ENCODE measurements at places on chromosomes 3 and 15. TPM values are rescaled to one million over a fixed set of nuclear protein-coding genes. Genes with fewer than 3 reads are reported as not detected.

- no peak for DNase-seq
Measured at GRCh38 chr3:15513116-15513515, 8.4 kb downstream of the COLQ start.

DNA sequence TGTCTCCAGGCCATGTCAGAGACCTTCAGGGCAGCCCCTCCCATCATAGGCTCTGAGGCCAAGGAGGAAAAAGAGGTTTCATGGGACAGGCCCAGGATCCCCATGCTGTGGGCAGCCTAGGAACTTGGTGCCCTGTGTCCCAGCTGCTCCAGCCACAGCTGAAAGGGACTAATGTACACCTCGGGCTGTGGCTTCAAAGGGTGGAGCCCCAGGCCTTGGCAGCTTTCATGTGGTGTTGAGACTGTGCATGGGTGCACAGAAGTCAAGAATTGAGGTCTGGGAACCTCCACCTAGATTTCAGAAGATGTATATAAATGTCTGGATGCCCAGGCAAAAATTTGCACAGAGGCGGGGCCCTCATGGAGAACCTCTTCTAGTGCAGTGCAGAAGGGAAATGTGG lies 6.6 kb upstream of the SSR3 start:
- no peak for DNase-seq

- DNase-seq, result no peak
Measured at GRCh38 chr3:15261274-15261673, 55.2 kb downstream of the CAPN7 start.

DNA sequence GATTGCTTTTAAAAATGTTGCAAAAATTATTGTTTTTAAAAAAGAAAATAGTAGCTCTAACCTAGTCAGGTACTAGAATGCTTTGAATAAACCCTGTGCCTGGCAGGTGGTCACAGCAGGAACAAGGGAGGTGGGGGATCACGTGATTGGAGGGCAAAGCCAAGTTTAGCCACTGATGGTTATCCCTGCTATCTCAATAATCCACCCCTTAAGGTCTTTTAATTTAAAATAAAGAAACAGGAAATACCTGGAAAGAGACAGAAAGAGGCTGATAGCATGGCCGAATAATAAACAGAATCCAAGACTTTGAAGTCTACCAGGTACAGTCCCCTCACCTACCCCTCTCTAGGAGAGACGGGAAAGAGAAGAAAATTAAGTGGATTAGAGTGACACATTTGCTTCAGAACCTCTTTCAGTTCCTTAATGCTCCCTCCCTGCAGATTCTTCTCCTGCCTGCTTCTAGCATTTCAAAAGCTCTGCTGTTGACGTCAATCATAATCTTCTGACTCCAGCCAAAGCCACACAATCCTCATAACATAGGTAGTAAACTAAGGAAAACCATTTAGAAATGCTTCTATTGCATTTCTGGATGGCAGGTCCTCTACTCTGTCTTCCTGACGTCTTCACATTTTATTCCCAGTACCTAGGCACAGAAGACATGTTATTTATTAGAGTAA lies 303.4 kb upstream of the MME start:
- DNase-seq, result no peak

- DNase-seq, result no peak
Measured at GRCh38 chr3:124329723-124330122, 337.8 kb upstream of the ROPN1 start.

DNA sequence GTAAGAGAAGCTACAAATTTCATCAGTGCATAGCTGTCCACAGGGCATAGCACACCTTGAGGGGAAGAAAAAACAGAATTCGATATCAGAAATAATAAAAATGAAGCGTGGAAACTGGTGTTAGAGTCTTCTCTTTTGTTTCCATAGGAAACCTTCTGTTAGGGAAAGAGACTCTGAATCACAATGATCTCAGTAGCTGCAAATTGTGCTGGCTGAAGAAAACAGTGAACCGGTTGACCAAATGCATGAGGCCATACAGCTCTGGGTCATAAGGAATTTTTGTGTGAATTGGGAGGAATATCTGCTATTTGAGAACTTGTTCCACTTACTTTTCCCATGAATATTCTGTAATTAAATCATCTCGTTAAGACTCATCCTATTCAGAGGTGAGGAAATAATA lies 580.2 kb upstream of the NECTIN3 start:
- DNase-seq, result no peak

- no peak for DNase-seq
Measured at GRCh38 chr15:66986951-66987350, 78.5 kb upstream of the SMAD3 start.

DNA sequence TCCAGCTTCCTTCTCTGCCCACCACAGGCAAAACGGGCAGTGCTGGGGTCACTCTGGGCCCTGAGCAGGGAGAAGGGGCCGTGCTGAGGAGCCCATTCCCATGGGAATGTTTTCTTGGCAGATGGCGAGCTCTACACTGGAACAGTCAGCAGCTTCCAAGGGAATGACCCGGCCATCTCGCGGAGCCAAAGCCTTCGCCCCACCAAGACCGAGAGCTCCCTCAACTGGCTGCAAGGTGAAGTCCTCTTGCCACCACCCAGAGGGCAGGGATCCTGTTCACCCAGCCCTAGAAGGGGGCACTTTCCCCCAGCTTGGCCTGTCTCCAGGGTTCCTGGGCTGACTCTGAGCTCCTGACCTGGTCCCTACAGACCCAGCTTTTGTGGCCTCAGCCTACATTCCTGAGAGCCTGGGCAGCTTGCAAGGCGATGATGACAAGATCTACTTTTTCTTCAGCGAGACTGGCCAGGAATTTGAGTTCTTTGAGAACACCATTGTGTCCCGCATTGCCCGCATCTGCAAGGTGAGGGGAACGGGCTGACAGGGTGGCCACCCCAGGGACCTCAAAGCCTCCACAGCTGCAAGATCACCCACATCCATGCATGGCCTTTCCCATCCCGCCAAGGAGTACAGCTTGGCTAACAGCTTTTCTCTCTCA lies 12.4 kb downstream of the CIB1 start:
- no peak for DNase-seq

DNA sequence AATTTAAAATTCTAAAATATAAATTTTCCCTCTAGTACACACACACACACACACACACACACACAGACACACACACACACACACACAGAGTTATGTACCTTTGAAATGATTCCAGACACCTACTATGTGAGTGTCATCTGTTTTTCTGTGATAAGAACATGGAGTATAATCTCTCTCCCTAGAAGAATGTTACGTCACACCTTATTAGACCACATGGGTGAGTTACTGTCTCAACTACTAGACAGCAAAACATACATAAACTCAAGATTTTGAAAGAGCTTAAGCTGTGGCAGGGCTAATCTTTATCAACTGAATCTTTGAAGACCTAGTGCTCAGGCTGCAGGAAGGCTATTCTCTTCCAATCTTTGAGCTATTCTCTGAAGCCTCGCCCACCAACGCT lies 385.9 kb upstream of the BCHE start:
- DNase-seq, result no peak

GRCh38 chr3:178718995-178719635 lies 182.9 kb downstream of the KCNMB2 start:
- DNase-seq, result peak; percentile 37

GRCh38 chr15:43105077-43105736 lies 631 bp downstream of the UBR1 start:
- DNase-seq, result no peak

- DNase-seq, result no peak
Measured at GRCh38 chr15:95687061-95687460, 643.4 kb upstream of the NR2F2 start.

Gene CSTA
- 0.72 TPM for polyA plus RNA-seq

Gene WHAMM
- 11.6 TPM for polyA plus RNA-seq

Gene SAMMSON
- not detected for polyA plus RNA-seq

Gene PIGZ
- 2.0 TPM for polyA plus RNA-seq

Gene CDCP1
- polyA plus RNA-seq, result 2.0 TPM

Gene TM4SF1
- polyA plus RNA-seq, result 84.8 TPM

Gene LYSMD4
- 22.3 TPM for polyA plus RNA-seq

Gene ACAN
- polyA plus RNA-seq, result 5.2 TPM

Gene AADAC
- polyA plus RNA-seq, result 0.26 TPM

Gene IGSF10
- polyA plus RNA-seq, result 1.9 TPM
